ENCODE measurements at places on chromosomes 1 and 21.

GRCh38 chr1:211478376-211478775 is 13.6 kb downstream of the RD3 start:
- DNase-seq, result no peak

- DNase-seq, result peak; percentile 37
These were observed 831 bp downstream of the TIPRL start for GRCh38 chr1:168179438-168180147.

DNA sequence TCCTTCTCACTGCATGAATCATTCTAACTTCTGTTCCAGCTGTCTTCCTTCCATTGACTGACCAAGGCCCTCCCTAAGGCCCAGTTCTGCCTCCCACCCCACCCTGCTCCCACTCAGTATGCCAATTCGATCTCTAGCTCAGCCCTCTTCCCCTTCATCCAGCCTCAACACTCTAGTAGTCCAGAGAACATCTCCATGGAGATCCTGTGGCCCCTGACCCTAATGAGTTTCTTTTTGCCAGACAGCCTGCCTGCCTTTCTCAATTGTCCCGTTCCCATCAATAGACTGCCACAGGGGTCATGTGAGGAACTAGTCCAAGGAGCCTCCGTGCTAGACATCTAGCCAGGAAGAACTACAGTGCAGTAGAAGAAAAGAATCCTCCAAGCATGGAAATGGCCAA is 26.4 kb downstream of the RRAGC start:
- no peak for DNase-seq

DNA sequence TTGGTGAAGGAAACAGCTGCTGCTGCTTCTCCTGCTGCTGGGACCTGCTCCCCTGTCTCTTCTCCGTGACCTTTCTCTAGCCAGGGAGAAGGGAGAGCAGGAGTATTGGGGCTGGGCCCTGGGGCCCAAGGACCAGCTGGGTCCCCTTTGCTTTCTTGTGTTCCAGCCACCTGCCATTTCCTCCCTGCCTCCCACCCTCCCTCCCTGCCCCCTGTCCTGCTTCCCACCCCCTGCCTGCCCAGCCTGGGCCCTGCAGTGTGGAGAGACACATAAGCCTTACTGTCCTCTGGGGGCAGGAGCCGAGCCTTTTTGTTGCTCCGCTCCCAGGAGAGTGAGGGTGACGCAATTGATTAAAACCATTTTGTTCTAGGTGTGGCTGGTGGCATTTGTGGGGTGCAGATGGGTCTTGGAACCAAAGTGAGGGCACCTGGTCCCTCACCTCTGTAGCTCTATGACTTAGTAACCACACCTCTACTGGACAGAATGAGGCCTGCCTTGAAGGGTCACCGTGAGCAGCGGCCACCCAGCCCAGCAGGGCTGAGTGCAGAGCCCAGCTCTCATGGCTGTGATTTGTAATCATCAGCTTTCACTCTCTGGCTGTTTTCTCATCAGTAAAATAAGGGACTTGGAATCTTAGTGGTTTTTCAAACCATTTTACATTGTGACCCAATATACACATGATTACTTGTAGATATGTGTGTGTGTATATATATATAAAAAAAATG is 13.9 kb upstream of the TMEM222 start:
- no peak for DNase-seq

GRCh38 chr1:179971563-179972496 is 17.2 kb downstream of the CEP350 start:
- DNase-seq, result peak; percentile 2

Data from MM.1S (cell line).